ENCODE measurements at places on chromosomes 11 and 22.

DNA sequence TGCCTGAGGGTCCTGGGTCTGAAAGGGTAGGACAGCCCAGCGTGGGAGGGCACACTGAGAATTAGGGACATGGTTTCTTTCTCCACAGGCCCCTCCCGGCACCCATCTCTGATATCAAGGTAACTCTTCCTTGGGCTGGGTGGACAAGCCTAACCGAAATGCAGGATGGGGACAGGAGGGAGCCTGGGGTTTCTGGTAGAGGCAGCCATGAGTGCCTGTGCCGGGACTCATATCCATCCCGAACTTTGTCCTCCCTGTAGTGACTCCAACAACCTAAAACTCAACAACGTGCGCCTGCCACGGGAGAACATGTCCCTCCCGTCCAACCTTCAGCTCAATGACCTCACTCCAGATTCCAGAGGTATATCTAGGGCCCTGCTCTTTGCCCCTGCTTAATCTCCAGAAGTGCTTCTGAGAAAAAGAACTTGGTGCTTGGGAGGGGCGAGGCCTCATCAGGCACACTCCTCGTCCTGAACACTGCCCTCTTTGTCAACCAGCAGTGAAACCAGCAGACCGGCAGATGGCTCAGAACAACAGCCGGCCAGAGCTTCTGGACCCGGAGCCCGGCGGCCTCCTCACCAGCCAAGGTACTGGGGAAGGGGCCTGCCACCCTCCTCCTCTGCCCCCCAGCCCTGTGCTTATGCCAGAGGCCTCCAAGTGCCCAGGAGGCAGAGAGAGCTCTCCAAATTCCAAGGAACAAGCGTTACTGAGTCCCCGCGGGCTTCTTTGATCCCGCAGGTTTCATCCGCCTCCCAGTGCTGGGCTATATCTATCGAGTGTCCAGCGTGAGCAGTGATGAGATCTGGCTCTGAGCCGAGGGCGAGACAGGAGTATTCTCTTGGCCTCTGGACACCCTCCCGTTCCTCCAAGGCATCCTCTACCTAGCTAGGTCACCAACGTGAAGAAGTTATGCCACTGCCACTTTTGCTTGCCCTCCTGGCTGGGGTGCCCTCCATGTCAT is 3.1 kb downstream of the TMEM25 start:
- DNase-seq: no peak

GRCh38 chr11:103737747-103738146 is 298.7 kb upstream of the DDI1 start:
- no peak for DNase-seq

GRCh38 chr22:21938906-21939305 is 13.7 kb downstream of the PPM1F start:
- no peak for DNase-seq

GRCh38 chr22:27768027-27768653 is 33.4 kb downstream of the MN1 start:
- DNase-seq: no peak

GRCh38 chr22:45212992-45213751 is 27.5 kb downstream of the KIAA0930 start:
- DNase-seq: no peak

DNA sequence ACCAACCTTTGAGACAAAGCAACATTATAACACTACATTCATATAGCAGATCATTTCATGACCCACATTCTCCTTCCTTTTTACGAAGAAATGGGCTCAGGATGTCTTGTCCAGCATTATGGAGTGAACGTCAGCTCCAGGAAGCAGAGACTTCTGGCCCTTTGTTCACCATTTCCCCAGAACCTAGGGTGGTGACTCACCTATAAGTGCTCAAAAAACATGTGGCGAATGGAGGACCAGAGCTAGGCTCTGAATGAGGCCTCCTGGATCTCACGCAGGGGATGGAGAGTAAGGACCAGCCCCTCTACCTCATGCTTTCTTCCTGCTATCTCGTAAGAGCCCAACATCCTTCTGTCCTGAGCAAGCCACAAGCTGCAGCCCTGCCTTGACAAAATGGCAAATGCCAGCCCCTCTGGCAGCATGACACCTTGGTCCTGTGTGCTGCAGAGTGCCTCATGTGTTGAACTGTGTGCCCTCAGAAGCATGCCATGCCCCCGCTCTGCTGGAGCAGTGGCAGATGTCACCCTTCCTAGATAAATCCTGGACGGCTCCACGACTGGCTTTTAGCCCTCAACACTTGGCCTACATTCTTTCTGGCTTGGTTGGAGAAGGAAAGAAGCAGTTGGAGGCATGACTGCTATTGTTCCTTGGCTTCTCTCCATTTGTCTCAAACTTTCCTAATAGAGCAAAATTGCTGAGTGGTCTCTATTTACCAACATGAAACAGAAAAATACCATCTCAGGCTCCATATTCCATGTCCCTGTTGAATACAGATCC is 6.5 kb upstream of the ST3GAL4 start:
- DNase-seq: peak; percentile 79

GRCh38 chr11:130314184-130314749 is 450 bp downstream of the ZBTB44 start:
- DNase-seq: peak; percentile 86

Data from cardiac septum (tissue), 1 donor.